Hindlimb muscle (tissue), 1 donor: ENCODE measurements at places on chromosomes 2 and 18.

DNA sequence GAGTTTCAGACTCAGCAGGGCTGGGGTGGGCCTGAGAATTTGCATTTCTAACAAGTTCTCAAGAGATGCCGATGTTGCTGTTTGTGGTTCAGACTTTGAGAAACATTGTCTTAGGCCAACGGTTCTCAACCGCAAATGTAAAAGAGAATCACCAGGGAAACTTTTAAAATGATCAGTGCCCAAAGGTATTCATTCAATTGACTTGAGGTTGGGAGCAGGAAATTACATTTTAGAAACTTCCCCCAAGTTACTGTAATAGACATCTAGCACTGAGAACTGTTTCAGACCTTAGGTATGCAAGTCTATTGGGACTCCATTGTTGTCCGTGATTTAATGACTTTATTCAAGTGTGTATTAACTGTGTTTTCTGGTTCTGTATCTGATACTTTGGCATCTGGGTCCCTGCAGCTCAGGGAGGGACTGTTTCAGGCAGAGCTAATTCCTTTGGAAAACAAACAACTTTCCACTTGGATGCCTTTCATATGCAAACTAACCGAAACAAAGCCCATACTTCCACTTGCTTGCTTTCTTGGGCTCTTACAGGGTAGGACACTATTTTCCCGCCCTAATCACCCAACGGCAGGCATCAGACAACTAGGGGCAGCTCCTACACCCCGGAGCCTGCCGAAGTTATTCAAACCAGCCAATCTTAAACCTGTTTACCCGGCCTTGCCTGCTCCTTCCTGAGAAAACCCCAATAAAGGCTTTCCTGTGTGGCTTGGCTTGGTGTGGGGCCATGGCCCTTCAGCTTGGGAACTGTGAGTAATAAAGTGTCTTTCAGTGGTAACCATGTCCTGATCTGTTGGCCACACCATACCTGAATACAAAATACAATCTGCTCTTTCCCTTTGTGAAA, 97.6 kb downstream of the POLE4 start:
- DNase-seq, result no peak

DNA sequence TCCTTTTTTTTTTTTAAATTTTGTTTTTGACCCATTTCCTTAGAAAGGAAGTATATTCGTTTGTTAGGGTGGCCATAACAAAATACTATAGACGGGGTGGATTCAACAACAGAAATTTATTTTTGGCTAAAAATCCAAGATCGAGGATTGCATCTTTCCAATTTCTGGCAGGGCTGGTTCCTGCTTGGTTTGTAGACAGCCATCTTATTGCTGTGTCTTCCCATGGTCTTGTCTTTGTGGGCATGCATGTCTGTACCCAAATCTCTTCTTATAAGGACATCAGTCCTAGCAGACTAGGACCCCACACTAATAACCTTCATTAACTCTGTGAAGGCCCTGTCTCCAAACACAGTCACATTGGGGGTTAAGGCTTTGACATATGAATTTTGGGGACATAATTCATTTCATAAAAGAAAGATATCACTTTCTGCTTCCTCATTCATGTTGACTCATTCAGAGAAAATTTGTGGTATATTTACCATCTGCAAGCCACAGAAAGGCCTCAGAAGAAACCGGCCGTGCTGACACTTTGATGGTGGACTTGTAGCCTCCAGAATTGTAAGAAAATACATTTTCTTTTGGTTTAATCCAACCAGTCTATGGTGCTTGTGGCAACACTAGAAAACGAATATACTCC, 262.1 kb downstream of the LPIN1 start:
- no peak for DNase-seq

DNA sequence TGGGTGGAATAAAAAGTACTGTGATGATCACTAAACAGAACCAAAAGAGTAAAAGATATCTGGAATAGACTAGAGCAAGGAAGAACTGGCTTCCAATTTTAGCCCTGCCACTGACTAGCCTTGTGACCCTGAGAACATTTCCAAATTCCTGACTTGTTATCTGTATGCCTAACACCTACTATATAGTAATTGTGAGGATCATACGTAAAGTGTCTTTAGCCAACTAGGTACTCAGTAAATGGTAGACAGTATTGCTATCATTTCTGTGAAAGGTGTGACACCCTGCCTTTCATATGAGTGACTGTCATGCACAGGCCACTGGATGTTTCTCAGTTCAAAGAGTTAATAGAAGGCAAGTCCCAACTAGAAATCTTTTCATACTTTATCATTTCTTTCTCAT, 29.8 kb downstream of the CYTIP start:
- DNase-seq, result no peak

DNA sequence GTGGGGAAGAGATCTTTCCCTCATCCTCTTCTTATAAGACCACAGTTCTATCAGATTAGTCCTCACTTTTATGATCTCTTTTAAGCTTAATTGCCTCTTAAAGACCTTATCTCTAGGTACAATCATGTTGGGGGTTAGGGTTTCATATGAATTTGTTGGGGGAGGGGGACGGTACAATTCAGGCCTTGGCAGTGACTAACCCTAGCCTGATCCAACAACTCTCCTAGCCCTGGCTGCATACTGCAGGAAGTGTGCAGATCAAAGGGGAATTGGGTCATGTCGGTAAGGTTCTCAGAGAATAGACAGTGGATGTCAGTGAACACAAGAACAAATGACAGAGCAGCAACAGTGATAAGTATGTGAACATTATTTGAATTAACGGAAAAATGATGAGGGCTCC, 16.4 kb downstream of the CAPN13 start:
- DNase-seq, result no peak

- DNase-seq, result no peak
Measured at GRCh38 chr2:222303828-222304736, 5.3 kb upstream of the PAX3 start.

- DNase-seq, result no peak
Measured at GRCh38 chr2:166044853-166045483, 82.9 kb downstream of the SCN1A start.

- no peak for DNase-seq
Measured at GRCh38 chr2:63874204-63875130, 32.8 kb downstream of the UGP2 start.

GRCh38 chr2:150207979-150208378, 279.5 kb downstream of the RND3 start:
- no peak for DNase-seq

- no peak for DNase-seq
Measured at GRCh38 chr2:145657265-145657664, 1137.3 kb upstream of the ZEB2 start.

DNA sequence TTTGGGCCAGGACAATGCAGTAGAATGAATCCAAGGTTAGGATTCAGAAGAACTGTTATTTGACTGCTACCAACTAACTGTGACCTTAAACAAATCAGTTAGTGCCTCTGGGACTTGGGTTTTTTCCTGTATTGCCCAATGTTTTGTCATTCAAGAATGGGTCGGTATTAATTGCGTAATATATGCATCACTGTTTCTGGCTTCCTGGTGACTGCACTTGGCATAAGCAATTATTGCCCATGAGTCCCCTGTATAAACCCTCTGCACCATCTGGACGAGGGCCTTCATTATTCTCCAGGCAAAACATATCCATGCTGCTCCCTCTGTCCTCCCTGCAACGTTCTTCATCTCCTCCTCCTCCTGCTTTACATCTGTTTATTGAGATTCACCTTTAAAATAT, 255.8 kb upstream of the LRRTM1 start:
- DNase-seq, result no peak

DNA sequence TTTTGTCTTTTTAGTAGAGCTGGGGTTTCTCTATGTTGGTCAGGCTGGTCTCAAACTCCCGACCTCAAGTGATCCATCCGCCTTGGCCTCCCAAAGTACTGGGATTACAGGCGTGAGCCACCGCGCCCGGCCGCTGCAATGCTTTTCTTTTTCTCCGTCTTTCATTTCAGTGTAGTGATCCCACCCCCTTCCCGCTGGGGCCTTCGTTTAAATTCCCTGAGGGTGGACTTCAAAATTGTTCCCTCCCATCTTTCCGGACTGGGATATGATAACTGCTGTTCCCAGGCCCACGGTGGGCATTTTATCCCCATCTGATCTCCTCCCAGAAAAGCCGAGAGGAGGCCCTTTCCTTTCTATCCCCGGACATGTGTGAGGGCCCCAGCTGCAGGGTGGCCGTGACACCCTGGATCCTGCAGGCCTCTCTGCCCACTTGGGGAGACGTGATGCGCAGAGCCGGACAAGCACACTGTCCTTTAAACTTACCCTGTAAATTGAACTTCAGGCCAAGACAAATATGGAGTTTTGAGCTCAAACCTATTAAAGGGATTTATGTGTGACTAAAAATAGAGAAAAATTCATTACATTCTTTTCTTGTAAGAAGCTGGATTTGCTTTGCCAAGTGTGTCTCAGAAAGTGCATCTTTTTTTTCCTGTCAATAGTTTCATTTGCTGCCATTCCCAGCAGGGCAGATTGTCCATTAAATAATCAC, 54.5 kb upstream of the AFF3 start:
- DNase-seq, result no peak

DNA sequence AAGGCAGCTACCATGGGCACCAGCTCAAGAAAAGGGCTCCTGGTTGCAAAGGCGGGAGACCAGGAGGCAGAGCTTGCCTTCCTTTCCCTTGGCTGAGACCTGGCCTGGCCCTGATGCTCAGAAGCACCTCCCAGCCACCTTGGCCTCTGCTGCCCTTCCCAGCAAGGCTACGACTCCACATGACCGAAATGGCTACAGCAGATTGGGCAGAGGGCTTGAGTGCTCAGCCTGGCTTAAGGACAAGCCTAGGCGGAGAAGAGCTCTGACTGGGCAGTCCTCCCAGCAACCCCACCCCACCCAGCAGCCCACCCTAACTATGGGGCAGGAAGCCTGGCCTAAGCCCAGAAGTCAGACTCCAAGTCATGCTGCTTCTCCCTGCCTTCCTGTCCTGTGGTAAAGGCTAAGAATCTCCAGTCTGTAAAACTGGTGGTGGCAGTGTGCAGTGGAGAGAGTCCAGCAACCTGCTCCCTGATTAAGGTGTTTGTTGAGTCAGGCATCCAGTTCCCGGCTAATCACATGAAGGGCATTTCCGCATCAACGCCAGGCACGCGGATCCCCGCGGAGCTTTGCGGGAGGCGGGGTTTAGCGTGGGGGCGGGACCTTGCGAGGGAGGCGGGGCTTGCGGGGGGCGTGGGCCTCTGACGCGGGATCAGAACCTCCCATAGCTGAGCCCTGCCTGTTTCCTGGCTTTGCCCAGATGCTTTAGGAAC, 256.0 kb downstream of the BCL11A start:
- no peak for DNase-seq

- DNase-seq, result no peak
Measured at GRCh38 chr2:37388074-37388473, 43.6 kb downstream of the QPCT start.

DNA sequence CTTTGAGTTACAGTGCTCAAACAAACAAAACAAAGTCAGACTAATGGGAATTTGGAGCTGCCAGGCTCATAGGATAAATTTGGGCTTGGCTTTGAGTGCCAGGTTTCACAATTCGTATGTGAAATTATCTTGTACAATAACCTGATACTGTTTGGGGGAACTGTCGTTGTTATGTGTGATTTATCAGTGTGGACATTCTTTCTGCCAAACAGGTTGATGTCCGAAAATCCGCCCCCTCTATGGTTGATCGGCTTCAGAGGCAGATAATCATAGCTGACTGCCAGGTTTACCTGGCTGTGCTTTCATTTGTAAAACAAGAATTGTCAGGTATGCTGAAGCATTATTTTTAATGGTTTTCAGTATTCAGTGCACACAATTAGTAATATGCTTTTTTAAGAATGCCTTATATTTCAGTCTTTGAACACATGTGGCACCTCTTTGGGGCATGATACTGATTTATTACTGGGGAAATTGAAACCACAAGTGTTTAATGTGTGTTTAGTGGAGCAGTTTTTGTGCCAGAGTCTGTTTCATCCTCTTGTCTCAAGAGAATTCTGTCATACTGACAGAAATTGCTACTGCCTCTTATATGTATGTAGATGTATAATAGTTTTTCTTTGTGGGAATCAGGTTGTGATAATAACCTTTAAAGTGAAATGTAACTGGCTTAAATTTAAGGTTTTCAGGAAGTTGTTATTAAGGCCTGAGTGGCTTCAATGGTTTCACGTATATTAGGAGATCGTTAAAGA, 54.6 kb downstream of the TTC39C start:
- no peak for DNase-seq

- no peak for DNase-seq
Measured at GRCh38 chr18:70037431-70038061, 89.9 kb upstream of the CD226 start.

- DNase-seq, result no peak
Measured at GRCh38 chr2:226916669-226917068, 80.8 kb downstream of the RHBDD1 start.

GRCh38 chr2:157538064-157538463, 90.6 kb downstream of the ACVR1C start:
- DNase-seq, result no peak

- DNase-seq, result no peak
Measured at GRCh38 chr18:13661051-13661778, 65.1 kb downstream of the FAM210A start.

- DNase-seq, result no peak
Measured at GRCh38 chr18:50161597-50162205, 33.2 kb downstream of the MYO5B start.

- DNase-seq, result peak; percentile 59
Measured at GRCh38 chr18:79507076-79507545, 111.4 kb downstream of the NFATC1 start.

GRCh38 chr2:38155-38554, 8.2 kb downstream of the FAM110C start:
- DNase-seq, result no peak

- no peak for DNase-seq
Measured at GRCh38 chr2:225272173-225272572, 127.3 kb upstream of the NYAP2 start.

DNA sequence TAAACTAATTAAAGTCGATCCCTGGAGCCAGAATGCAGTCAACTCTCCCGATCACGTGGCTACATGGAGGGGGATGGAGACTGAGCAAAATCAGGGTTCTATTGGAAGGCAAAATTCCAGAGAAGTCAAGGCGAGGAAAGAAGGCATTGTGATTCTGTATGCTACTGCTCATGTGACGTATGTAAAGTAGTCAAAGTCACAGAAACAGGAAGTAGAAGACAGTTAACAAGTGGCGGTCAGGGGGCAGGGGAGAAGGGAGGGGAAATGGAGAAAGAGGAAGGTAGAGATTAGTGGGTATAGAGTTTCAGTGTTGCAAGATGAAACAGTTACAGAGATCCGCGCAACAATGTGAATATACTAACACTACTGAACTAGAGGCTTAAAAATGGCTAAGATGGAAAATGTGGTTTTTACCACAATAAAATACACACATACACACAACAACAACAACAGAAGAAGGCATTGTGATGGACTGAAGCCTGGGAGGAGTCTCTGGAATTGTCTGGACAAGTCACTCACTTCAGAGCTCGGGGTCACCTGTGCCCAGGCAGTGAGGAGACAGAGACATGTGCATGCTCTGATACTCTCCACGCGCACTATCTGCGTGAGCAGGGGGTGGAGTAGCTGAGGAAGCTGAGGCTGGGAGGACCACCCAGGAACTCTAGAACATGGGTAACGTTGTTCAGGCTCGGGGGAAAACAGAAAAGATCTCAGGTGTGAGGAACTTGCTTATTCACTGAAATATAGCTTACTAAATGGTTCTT, 89.9 kb upstream of the CDCA7 start:
- peak; percentile 19 for DNase-seq

- DNase-seq, result no peak
Measured at GRCh38 chr2:54430649-54431048, 25.5 kb upstream of the SPTBN1 start.

GRCh38 chr2:181076658-181077057, 96.3 kb downstream of the UBE2E3 start:
- DNase-seq, result no peak

- DNase-seq, result no peak
Measured at GRCh38 chr2:219459460-219460311, 25.0 kb downstream of the SPEG start.
